ENCODE measurements at places on chromosomes 4 and X.

GRCh38 chr4:27048429-27049238, 188.0 kb downstream of the STIM2 start:
- DNase-seq: peak; percentile 47

- DNase-seq: no peak
Measured at GRCh38 chr4:37837446-37837845, 11.0 kb downstream of the PGM2 start.

DNA sequence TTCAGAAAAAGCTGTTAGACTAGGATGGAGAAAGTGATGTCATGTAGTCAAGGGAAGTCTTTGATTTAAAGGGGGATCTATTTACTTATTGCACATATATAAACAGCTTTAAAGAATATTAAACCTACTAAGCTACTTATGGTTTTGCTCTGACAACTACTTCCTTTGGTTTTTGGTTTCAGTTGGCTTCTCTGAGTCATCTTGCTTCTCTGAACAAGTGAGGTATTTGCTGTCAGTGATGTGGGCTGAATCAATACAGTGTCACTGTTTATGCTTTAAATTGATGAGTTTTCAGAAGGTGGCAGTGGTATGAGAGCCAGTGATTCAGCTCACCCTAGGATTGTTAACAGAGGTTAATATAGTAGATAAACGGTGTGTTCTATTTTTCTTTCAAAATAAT, 75.1 kb downstream of the CEP44 start:
- DNase-seq: no peak

GRCh38 chrX:109880629-109881028, 122.3 kb upstream of the TMEM164 start:
- DNase-seq: no peak

DNA sequence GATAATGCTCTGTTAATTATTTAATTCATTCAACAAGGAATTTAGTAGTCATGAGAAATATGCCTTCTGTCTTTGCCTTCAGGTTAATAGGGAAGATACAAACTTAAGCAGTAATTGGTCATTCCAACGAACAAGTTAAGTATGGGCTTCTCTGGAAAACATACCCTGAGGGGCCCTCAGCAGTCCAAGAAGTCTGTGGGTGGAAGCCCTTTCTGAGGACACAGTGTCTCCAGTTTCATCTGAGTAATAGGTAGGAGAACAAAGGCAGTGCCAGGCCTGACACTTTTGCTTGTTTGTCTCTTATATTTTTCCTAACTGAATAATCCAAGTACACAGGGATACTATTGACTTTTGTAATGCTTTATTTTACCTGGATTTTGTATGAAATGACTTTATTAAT, 262.5 kb downstream of the FBXW7 start:
- DNase-seq: no peak

- no peak for DNase-seq
Measured at GRCh38 chrX:130186651-130187050, 14.9 kb downstream of the RAB33A start.

DNA sequence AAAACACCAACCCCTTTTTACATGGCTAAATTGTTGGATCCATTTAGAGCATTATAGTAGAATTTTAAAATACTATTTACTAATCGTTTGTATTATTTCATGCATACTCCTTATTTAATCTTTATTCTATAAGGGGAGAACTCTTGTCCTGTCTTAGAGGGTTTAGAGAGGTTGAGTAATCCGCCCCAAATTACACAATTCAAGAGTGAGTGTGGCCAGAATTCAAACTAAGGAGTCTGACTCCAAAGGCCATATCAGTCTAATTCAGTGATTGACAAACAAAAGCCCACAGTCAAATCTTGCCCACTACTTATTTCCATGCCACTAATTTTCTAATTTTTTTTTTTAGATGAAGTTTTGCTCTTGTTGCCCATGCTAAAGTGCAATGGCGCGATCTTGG, 33.7 kb upstream of the NEIL3 start:
- no peak for DNase-seq

All from hematopoietic multipotent progenitor cell treated with erythropoietin and hydrocortisone succinate and interleukin-3 and kit ligand, for 15 days (in vitro differentiated cells).